Stimulated activated CD4-positive, alpha-beta T cell treated with anti-CD3 and anti-CD28 coated beads, Interleukin-1b, Interleukin-23, amount 100 ng/mL, for 4 hours (primary cell): ENCODE measurements at places on chromosomes 7 and 10.

GRCh38 chr7:10815546-10815945 is 158.1 kb upstream of the PHF14 start:
- no peak for DNase-seq

- DNase-seq: no peak
Measured at GRCh38 chr7:134546955-134547354, 2.0 kb upstream of the AKR1B15 start.

- peak; percentile 50 for DNase-seq
Measured at GRCh38 chr7:44145479-44145968, 4.4 kb upstream of the MYL7 start.

GRCh38 chr10:127578961-127579305 is 29.8 kb downstream of the NPS start:
- DNase-seq: no peak

DNA sequence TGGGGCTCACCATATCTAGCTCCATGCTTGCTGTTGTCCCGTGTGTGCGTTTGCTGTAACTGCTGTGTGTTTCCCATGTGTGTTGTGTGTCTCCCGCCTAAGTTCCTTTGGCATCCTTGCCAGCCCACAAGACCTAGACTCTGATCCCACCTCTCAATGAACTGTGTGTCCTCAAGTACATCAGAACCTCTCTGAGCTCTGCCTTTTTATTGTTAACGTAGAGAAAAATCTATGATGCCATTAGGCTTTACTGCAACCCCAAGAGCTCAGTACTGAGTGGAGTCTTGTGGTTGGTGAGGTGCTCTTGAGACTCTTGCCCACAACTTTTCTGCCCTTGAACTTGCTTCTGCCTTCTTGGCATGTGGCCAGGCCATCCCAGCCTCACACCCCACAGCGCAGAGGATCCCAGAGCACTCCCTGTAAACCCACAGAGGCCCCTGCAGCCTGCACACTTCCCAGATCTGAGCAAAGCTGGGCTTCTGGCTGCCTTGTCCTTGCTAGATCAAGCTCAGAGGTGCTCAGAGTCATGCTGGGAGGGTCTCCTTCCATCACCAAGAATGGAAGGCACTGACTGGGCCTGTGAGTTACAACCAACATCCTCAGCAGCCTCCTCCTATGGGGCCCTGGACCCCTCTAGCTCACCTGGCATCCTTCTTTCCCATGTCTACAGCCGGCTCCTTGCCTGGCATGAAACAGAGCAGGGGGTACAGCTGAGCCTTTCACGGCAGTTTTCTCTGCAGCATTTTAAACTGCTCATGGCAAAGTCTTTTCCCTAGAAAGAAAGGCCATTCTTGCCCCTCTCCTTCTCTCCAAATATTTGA is 643.4 kb downstream of the ACTR3B start:
- DNase-seq: no peak

GRCh38 chr7:103821092-103821491 is 168.4 kb downstream of the RELN start:
- DNase-seq: no peak

DNA sequence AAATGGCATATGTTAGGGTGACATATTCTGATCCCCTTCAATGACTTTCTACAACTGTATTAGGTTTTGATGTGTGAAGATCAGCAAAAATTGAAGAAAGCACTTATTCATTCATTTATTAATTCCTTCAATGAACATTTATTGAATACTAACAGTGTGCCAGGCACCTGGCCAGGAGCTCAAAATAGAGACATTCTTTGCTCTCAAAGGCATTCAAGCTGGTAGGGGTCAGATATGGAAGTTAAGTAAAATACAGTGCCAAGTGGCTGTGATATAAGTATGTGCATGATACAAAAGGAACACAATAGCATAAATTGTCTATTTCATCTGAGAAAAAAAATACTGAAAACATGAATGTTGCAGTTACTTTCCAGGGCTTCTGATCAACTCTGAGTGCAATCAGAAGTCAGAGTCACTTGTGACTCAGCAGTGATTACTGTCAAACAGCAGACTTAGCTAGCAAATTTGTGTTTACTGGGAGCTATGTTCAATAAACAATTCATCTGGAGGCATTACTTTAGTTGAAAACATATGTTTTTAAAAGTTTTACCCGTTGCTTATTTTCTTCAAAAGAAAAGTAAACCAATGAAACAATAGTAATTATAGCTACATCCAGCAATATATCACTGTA is 60.4 kb upstream of the CACNB2 start:
- no peak for DNase-seq

- DNase-seq: no peak
Measured at GRCh38 chr10:117362313-117362712, 12.9 kb downstream of the PDZD8 start.

DNA sequence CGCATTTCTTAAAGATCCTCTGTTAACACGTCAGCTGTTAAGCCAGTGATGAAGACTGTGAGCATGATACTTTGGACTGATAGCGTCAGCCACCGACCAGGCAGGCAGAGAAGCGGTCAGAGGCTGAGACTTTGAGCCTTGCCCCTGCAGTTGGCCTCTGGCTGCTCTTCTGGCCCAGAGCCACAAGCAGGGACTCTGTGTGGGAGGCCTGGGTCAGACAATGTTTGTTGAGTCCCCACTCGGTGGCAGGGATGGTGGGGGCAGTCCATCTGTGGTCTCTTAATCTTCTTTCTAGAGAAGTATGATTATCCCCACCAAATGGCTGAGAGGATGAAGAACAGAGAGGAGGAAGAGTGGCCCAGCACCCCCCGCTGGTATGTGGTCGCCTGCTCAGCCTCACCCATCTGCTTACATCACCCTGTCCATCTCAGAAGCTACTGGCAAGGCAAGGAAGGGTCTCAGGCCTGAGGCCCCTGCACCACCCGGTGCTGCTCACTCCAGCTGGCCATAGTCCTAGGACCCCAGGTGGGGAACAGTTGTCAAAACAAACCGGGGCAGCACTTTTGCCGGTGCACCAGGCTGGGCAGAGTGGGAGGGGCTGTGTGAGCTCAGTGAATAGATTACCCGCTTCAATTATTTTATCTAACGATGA is 202.9 kb downstream of the GRID1 start:
- no peak for DNase-seq

GRCh38 chr7:75656740-75657139 is 82.0 kb downstream of the HIP1 start:
- DNase-seq: no peak

DNA sequence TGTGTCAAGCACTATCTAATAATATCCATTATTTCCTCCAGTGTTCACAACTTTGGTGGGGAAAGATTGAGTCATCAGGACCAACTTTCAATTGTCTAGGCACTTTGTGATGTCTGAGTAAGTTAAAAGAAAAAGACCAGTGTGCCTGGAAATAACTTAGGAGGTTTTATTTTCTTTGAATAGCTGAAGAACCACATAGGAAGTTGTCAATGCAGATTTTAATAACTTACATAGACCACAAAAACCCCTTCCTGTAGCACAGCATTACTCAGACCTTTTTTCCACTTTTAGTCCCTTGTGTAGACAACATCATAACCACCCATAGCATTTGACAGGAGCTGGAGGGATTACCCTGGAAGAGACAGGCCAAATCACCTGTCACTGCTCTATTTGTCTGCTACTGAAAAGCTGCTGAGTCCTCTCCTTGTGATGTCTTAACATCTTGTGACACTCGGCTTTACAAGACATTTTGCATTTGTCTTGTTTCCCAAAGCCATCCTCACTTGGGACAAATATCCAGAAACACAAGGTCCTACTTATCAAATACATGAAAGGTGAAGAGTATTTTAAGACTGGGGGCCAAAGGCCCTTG is 241.5 kb upstream of the PTER start:
- DNase-seq: no peak

DNA sequence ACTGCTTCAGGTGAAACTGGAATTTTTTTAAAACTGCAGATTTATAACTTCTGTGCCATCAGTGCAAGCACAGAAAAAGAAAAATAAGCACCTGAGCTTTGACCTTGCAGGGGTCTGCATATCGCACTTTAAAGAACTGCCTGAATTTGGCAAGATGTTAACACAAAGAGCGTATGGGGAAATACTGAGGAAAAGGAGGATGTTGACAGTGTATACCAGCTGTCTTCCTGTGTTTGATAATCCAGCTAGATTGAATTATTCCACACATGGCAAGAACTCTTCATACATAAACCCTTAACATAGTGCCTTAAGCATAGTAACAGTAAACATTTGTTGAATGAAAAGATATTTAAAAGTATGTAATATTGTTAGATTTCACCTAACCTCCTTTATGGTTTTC is 30.0 kb downstream of the SMC3 start:
- no peak for DNase-seq

- DNase-seq: no peak
Measured at GRCh38 chr10:79246606-79247275, 100.5 kb upstream of the PPIF start.

DNA sequence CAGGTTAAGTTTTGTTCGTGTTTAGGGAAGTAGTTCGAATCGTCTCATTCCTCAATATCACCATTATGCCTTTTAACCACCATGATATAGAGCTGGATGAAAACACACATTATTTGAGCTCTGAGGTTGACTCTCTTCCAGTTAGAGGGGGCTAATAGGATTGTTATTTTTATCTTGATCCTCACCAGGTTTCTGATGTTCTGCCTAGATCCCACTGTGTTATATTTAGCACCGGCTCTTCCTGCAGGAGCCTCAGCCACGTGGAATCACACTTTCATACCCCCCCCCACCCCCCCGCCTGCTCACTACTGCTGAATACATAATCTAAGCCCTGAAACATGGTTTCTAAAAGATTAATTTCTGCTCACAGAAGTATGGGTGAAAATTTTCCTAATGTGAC is 88.3 kb downstream of the NRCAM start:
- no peak for DNase-seq

DNA sequence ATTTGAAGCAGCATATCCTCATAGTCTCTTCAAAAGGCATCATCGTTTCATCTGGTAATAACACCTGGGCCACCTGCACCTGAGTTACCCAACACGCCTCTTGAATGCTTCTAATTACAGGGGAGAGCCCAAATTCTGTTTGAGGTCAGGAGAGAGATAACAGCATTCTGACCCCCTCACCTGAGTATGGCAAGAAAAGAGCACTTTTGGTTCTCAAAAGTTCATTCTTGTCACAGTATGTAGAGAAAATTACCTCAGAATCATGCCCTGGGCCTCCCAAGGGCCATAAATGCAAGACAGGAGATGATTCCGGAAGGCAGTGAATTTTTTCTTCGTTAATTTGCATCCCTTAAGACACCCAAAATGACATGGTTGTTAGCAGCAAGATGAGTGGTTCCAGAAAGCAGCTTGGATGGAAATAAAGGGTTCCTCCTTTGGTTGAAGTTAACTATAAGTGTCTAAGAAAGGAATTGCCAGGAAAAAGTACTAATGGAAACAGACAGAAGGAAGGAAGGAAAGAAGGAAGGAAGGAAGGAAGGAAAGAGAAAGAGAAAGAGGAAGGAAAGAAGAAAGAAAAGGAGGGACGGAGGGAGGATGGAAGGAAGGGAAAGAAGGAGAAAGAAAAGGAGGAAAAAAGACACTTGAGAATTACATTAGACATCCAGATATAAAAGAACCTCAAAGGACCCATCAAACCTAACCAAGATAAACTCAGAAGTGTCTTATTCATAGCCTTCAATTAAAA is 228.4 kb upstream of the RHOBTB1 start:
- no peak for DNase-seq

GRCh38 chr10:106424981-106425380 is 739.5 kb downstream of the SORCS1 start:
- no peak for DNase-seq

GRCh38 chr7:120123528-120123927 is 149.4 kb upstream of the KCND2 start:
- no peak for DNase-seq

DNA sequence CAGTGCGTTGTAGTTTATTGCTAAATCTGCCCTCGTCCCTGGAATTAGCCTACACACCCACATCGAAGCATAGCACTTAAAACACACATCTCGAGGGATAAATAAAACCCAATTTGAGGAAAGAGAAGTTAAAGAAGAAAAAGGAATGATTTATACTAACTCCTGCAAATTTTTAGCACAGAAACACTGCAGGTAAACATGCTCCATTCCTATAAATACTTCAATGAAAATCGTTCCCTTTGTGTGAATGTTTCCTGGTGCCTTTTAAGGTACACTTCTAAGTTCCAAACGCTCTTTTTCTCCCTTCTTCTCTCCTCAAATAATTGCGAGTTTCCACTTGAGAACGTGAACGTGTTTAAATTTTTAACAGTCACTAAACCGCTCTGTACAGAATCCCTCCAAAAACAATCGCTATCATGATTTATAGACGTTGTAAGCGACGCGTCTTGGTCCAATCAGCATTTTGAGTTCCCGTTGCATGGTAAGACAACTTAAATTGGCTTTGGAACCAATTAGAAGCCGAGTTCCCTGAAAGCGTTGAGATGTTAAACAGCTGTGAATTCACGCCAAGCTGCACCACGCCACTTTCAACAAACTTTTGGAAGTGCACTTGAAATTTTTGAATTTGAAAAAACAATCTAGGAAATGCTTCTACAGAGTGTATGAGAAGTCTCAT is 12.5 kb upstream of the EBLN1 start:
- DNase-seq: peak; percentile 21

DNA sequence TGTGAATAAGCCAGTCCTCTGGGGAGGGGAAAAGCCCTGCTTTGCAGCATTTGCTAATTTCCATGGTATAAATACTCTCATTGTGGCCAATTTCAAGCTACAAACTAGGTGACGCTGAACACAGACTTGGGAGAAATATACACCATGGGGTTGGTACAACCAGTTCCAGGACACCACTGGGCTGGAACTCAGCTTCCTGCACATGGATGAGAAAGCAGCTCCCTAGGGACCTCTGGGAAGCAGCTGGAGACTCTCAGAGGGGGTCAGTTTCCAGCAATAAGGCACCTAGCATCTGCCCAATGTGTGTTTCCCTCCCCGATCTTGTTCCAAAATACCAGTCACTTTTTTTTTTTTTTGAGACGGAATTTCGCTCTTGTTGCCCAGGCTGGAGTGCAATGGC is 56.8 kb upstream of the WDR11 start:
- DNase-seq: no peak

GRCh38 chr7:130207033-130207432 is 627 bp upstream of the SSMEM1 start:
- no peak for DNase-seq

GRCh38 chr10:26627324-26627723 is 70.2 kb upstream of the PDSS1 start:
- no peak for DNase-seq

GRCh38 chr7:14381936-14382335 is 392.5 kb upstream of the ETV1 start:
- no peak for DNase-seq

DNA sequence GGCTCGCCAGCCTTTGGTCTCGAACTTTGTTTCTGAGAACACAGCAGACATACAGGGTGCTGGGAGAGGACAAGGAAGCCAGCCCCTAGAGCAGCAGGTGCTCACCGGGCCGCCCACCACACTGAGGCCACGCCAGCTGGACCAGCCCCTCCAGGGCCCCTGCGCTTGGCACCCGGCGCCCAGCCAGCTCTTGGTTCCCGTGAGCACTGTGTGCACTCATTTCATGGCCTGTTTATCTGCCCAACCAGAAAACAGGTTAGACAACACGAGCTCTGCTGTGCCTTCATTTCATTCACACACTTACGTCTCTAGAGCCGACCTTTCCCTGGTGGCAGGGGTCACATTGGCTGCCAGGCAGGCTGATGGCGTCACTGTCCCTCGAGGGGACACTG is 104.0 kb downstream of the CYTH3 start:
- no peak for DNase-seq

GRCh38 chr7:129169171-129169671 is 19.2 kb upstream of the SMO start:
- DNase-seq: peak; percentile 45
